Activated T-cell treated with anti-CD3 and anti-CD28 coated beads, Interleukin-2, amount 50 U/mL, for 48 hours (primary cell): ENCODE measurements at places on chromosomes 11 and 22.

GRCh38 chr22:29726106-29726505, 6.3 kb downstream of the CABP7 start:
- DNase-seq = no peak

GRCh38 chr11:117009905-117010605, 88.2 kb downstream of the SIK3 start:
- no peak for DNase-seq

DNA sequence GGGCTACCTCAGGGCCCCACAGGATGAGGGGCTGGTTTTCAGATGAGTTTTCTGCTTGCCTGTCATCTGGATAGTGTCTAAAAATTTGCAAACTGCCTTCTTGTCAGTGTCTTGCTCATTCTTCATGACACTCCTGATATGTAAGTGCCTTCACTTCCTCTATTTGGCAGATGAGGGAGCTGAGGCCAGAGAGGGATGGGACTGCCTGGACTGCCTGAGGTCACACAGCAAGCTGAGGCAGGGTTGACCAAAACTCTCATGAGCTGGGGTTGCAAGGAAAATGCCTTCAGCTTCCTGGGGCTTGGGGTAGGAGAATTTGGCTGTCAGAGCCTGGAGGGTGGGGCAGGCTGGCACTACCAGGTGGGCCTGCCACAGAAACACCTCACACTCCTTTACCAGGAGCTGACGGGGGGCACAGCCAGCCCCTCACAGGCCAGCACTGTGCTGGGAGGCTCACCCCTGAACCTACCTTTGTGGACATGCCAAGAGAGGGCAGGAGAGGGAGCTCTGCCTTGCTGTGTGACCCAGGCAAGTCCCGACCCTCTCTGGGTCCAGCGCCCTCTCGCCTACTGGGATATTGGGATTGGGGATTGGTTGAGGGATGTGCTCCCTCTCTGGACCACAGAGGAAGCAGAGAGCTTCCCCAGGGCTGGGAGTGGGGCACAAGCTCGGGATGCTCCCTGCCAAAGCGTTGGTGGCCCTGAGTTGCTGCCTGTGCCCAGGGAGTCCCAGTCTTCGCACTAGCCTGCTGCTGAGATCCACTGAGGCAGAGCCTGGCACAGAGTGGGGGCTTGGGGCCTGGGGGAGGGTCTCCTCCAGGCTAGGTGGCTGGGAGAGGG, 1.9 kb upstream of the P2RY6 start:
- DNase-seq = peak; percentile 12

- no peak for DNase-seq
Measured at GRCh38 chr22:30235687-30236170, 10.8 kb downstream of the LIF start.

GRCh38 chr11:102469196-102469821, 16.7 kb upstream of the TMEM123 start:
- no peak for DNase-seq

GRCh38 chr11:21636561-21636960, 556.3 kb upstream of the ANO5 start:
- DNase-seq = no peak

GRCh38 chr11:127274328-127274676, 273.7 kb upstream of the KIRREL3 start:
- DNase-seq = no peak

DNA sequence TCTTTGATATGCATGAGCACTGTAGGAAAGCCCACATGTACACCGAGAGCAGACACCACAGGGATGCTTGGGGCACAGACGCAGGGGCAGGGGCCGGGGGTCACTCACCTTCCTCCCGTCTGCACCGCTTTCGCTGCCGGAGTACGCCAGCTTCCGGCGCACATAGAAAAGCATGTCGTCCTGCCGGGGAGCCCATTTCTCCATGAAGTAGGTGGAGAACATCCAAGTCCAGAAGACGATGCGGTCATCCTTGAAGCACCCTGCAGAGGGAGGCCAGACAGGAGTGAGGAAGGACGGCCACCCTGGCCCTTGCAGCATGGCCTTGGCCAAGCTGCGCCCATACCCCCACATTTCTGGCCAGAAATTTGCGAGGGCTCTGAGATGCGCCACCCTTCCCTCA, 28.8 kb downstream of the KIAA0930 start:
- DNase-seq = no peak

GRCh38 chr11:2541881-2542361, 97.1 kb downstream of the KCNQ1 start:
- DNase-seq = no peak

GRCh38 chr11:33135216-33135615, 26.1 kb downstream of the CSTF3 start:
- DNase-seq = no peak

GRCh38 chr11:17384002-17384511, 4.4 kb downstream of the KCNJ11 start:
- peak; percentile 86 for DNase-seq

DNA sequence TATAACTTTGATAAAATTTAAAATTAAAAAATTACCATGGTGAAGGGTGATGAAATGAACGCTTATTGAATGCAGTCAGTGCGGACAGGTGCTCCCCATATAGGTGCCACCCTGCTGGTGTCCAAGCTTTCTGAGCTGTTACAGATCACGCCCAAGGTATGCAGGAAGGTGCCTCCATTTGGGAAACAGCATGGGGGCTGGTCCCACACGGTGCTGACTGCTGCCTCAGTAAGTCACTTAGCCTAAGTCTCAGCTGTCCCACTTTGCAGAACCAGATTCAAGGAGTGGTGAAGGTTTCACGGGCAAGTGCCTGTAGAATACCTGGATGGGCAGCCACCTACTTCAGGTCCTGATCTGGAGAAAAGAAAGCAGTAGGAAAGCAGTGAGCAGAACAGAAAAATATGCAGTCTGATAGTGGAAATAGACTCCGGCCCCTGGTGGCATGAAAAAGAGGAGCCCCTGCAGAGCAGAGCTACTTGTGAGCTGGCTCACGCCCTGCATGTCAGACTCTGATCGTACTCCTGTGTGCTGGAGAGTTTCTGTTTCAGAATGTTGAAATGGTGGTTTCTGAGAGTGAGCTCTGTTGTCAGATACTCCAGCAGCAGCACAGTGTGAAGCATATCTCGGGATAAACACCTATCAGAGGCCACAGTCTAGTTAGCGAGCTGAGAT, 33.2 kb downstream of the ADORA2A start:
- no peak for DNase-seq

DNA sequence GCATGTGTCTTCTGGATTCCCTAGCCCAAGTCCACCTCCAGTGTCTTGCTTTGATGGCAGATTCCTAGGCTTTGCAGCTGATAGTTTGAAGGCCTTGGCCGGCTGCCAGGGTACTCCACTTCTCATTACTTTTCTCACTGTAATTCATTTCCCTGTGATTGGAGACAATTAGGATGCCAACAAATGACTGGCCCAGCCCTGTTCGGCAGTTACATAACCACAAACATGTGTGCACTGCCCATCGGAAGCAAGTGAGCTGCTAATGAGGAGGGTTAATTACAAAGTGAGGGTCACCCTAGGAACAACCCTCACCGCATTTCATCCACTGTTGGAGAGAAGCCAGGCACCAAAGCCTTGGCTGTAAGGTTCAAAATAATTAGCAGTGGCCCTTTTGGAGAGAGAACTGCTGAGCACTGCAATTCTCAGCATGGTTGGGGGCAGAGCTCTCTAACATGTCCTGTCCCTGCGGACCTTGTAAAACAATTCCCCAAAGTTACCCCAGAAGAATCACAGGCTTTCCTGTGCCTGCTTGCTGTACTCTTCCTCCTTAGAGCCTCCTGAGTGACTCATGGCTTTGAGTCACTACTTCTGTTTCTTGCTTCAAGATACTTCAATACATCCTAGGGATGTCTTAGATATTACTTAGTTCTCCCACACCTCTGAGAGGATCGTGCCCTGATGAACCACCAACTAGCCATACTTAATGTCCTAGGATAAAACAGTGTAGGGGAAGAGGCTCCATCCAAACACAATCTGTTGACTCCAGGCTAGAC, 109.7 kb upstream of the GALNT18 start:
- DNase-seq = no peak

GRCh38 chr11:134476435-134477021, 64.5 kb upstream of the B3GAT1 start:
- DNase-seq = no peak

GRCh38 chr11:44610186-44610955, 44.9 kb downstream of the CD82 start:
- DNase-seq = no peak

GRCh38 chr22:21000207-21000986, 1.5 kb downstream of the THAP7 start:
- DNase-seq = peak; percentile 40

DNA sequence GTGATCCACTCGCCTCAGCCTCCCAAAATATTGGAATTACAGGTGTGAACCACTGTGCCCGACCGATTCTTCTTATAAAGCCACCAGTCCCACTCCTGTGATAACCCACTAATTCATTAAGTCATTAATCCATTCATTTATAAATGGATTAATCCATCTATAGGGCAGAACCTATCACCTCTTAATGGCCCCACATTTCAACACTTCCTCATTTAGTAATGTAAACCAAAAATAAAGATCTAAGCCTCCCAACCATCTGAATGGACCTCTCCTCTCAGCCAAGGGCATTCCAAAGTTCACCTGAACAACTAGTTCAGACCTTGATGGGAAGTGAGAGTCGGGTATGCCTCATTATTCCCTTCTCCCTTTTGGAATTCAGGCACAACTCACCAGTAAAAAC, 9.9 kb upstream of the MRPL11 start:
- DNase-seq = no peak

DNA sequence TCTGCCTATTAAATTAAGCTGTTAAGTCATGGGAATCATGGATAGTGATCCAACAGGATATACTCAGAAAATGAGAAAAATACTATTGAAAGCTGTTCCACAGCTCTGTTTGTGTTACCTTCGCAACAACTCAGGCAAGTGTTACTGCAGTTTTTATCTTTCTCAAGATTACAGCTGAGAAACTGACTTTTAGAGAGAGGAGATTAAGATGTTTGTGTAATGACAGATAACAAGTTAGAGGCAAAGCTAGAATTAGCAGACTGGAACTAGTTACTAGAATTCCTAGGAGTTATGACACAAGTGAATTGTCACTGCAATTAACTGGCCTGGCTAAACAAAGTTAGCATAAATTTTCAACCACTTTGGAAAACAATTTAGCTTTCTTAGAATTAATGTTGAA, 1.6 kb downstream of the SLN start:
- no peak for DNase-seq

DNA sequence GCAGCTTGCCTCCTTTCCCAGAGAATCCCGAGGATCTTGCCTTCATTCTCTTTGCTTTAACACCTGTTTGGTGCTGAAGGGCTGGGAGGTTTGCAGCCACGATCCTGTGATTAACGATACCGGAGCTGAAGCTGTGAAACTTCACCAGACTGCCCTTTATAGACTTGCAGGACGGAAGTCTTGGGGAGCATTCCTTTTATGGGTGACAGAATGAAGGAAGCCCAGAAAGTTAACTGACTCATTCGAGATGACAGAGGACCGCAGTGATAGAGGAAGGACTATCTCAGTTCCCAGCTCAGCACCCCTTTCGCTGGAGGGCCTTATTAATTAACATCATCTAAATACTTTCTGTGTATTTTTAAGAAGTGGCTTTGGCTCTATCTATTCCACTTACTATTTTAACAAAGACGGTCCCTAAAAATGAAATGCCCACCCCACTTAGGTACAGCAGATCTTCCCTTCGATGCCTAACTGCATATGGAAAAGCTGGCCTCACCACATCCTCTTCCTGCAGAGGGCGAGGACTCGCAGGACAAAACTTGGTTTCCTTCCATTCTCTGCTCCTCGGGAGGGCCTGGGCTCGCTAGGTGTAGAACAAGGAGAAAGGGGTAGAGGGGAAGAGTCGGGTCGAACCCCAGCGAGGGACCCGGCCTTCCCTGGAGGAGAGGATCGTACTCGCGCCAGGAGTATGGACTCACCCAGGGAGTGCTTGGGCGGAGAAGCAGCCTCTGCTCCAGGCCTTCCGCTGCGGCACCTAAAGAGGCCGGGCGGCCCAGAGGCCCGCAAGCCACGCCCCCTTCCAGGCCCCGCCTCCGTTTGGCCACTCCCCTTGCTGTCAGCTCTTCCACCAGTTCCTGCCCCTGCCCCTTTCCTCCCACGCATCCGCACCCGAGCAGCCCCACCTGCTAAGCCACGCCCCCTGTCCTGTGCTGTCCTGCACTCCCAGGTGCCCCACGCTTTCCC, 30.7 kb upstream of the USP47 start:
- peak; percentile 32 for DNase-seq

GRCh38 chr11:36150986-36151385, 138.2 kb downstream of the COMMD9 start:
- no peak for DNase-seq

- no peak for DNase-seq
Measured at GRCh38 chr11:116808262-116809175, 14.6 kb downstream of the APOA4 start.

DNA sequence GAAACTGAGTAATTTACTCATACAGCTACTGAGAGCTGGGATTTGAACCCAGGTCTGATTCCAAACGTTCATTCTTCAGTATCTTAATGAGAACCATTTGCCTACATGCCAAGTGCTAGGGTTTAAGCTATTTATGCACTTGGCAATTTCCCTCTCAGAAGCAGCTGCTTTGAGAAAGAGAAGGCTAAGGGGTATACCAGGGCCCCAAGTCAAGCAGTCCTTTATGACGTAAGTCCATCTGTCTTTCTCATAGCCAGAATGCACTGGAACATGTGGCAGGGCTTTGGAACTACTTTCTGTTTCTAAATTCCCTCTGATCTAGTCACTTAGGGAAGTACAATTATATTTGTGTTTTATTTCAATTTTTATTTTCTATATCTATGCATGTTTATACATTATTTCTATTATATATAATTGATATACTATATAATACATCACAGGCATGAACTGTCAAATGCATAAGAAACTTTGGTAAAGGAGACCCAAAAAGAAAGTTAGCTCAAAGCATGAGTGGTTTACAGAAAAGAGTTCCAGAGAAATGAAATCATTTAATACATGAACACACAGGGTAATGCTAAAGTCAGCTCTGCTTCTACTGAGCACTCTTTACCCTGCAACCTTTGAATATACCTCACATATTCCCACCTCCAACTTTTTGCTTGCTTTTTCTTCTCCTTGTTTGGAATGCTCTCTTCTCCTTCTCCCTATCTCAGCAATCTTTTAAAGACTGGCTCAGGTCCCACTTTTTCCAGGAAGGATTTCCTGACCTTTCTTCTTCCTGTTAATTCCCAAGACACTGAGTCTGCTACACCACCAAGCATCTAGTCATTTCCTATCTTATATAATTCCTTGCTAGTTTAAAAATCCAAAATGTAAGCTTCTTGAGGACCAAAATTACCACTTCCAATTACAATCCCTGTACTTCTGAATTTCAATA, 80.5 kb upstream of the GDPD4 start:
- DNase-seq = no peak

- no peak for DNase-seq
Measured at GRCh38 chr11:35337136-35337913, 82.0 kb downstream of the SLC1A2 start.

DNA sequence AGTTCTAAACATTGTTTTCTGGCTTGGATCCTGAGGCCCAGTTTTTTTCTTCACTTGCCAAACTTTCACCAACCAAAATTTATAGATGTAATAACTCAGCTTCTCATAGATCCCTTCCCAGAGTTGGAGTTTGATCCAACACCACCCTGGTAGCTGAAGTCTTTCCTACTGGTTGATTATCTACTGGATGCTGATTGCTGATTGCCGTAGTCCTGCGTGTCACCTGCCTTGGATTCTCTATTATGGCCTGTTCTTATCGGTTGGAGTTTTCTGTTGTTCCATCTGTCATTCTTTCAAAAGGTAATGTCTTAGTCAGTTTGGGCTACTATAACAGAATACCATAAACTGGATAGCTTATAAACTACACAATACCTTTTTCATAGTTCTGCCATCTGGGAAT, 17.3 kb upstream of the OR6X1 start:
- no peak for DNase-seq
